WTC11 (cell line): ENCODE measurements at places on chromosomes 16 and 17. TPM values are rescaled to one million over a fixed set of nuclear protein-coding genes. Genes with fewer than 3 reads are reported as not detected.
A peak's percentile ranks its signal among the peaks of the same experiment; 100 is the strongest.

DRG2 gene
- 40.8 to 43.1 TPM (median 41.4 TPM) in 3 replicates for total RNA-seq

DNA sequence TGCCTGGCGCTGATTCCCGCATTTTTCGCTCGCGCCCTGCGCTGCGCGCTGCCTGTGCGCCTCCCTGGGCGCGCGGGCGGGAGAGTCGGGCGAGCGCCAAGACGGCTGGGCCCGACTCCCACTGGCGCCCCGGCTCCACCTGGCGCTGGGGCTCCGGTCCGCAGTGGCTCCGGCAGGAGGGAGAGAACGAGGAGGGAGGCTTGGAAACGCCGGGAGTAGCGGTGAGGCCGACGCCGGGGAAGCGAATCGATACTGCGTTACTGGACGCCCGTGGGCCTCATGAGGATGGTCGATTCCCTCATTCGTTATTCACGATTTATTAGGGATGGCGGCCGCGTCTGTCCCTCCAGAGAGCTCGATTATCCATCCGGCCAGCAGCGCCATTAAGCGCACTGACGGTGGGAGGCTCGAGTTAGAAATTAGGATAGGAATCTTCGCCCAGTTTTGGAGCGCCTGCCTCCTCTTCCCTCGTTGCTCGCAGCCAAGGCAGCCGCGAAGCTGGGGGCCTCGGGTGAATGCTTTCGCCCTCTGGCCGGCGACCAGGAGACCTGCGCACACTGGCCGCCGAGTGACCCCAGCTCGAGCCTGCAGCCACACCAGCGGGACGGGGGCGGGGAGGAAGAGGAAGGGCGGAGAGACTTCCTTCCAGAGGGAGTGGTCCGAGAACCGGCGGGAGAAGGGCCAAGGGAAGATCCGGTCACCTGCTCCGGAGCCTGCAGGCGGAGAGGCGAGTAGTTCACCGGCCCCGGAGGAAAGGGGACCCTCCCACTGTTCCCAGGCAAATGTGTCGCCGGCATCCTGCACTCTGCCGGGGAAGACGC is 1.3 kb upstream of the PCGF2 start:
- peak; percentile 80 for DNase-seq
- peak overlapping the region; percentile 90 for H3K27ac ChIP-seq
- peaks cover 8% of the 10 kb centered on the region for H3K36me3 ChIP-seq
- H3K4me3 ChIP-seq, result peak overlapping the region; percentile 97
- peaks cover 2% of the 10 kb centered on the region for H3K27me3 ChIP-seq

RND2 gene
- 46.9 to 51.8 TPM (median 50.2 TPM) in 3 replicates for total RNA-seq

LPO gene
- 0.20 to 0.50 TPM (median 0.23 TPM) in 3 replicates for total RNA-seq

KRT27 gene
- total RNA-seq, result not detected in 3 replicates

DNA sequence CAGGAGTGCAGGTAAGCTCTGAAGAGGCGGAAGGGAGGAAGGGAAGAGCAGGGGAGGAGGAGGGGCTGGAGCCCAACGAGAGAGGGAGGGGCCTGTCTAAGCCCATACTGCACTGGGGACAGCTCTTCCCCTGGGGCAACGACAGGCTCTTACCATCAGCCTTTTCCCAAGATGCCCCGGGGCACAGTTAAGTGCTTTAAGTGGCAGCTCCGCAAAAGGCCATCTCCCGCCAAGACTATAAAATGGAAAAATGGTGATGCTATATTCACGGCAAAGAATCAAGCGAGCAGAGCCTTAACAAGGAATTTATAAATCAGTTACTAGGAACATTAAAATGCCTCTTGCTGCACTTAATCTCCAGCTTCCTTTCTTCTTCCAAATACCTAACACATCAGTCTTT is 110.2 kb upstream of the NLRP1 start:
- peaks cover 6% of the 10 kb centered on the region for H3K36me3 ChIP-seq
- H3K27me3 ChIP-seq, result no peaks in the 10 kb centered on the region
- peak; percentile 59 for DNase-seq
- peaks cover 47% of the 10 kb centered on the region for H3K4me1 ChIP-seq
- peak overlapping the region; percentile 13; the same call in 1 of the 2 replicates for H3K27ac ChIP-seq

DNA sequence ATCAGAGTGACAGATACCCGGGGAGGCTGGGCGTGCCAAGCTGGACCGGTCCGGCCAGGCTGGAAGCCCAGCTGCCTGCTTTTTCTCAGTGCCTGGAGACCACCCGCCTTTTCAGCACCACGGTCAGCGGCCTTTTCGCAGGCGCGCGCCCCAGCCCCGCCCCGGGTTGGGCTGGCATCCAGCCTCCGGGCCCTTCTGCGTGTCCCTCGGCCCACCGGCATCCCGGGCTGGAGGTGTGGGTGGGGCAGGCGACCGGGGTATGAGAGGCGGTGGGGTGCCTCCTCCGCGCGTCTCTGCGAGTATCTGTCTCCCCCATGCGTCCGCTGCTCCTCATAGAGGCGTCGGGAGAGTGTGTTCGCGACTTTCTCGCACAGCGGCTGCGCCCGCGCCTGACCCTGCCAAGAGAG is 102.5 kb downstream of the MRM1 start:
- peak; percentile 91 for DNase-seq
- H3K36me3 ChIP-seq, result no peaks in the 10 kb centered on the region
- H3K27me3 ChIP-seq, result peaks cover 56% of the 10 kb centered on the region
- 0 out of 2 replicates have a peak, but pooled peaks cover 3% of the 10 kb centered on the region for H3K4me1 ChIP-seq
- H3K27ac ChIP-seq, result no peak overlapping the region
- H3K4me3 ChIP-seq, result peak overlapping the region; percentile 40

DNA sequence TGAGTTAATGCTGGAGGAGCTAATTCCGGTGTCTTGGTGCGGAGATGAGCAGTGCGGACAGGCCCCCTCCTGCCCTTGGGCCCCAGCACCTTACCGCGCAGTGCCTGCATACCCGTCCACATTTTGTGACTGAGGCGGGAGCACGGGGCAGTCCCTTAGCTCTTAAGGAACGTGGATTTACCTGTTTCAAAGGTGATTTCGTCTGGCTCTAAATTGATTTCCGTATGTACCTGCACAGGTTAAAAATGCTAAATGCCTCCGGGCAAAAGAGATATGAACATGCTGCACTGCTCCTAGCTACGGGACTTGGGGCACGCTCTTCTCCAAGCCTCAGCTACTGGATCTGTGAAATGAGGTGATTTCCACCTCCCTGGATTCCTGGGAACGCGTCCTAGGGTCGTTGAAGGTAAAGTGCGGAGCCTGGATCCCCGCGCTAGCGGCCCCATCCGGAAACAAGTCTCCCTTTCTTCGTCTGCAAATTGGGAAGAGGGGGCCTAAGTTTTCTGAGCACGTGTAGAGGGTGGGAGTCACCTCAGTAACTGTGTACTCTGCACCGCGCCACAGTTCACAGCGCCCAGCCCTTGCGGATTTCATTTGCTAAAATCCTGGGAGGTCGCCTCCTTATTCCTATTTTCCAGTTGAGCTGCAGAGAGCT is 669 bp upstream of the CRISPLD2 start:
- no peak overlapping the region for H3K27ac ChIP-seq
- DNase-seq, result no peak
- H3K4me3 ChIP-seq, result peak overlapping the region; percentile 80
- no peaks in the 10 kb centered on the region for H3K36me3 ChIP-seq
- H3K4me1 ChIP-seq, result peaks cover 14% of the 10 kb centered on the region

DNA sequence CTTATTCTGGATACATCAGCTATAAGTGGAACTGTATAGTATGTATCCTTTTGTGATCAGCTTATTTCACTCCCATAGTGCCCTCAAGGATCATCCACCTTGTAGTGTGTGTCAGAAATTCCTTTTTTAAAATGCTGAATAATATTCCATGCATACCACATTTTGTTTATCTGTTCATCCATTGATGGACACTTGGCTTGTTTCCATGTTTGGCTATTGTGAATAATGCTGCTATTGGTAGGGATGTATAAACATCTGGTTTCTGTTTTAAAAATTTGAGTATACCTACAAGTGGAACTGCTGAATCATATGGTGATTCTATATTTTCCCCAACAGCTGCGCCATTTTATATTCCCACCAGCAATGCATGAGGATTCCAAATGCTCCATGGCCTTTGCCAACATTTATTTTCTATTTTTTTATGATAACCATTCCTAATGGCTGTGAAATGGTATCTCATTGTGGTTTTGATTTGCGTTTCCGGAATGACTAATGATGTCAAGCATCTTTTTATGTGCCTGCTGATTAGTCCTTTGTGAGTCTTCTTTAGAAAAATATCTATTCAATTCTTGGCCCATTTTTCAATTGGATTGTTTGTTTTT is 11.6 kb downstream of the RCVRN start:
- H3K27ac ChIP-seq, result no peak overlapping the region
- H3K4me1 ChIP-seq, result 0 out of 2 replicates have a peak, but pooled peaks cover 3% of the 10 kb centered on the region
- no peak for DNase-seq

DNA sequence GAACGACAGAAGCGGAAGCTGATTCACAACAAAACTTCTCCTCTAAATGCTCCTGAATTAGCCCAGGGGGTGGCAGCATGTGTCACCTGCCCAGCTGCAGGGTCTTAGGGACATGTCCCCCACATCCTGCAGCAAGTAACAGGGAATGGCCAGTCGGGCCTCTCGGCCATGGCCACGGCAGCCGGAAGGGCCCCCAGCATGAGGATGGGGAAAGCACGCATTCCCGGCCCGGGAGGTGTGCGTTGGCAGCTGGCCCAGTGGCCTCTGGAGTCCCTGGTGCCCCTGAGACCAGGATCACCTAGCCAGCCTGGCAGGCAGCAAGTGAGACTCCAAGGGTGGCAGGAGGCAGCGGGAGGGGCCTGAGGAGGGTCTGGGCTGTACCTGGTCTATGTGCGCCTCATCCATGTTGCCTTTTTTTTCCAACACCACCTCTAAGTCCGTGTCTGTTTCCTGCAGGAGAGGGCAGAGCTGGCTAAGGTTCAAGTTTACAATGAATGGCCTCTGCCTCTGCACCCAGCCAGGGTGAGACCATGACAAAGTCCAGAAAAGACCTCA is 7.0 kb downstream of the KNOP1 start:
- peaks cover 73% of the 10 kb centered on the region for H3K36me3 ChIP-seq
- H3K4me1 ChIP-seq, result peaks cover 62% of the 10 kb centered on the region
- H3K27ac ChIP-seq, result peak overlapping the region; percentile 73
- H3K4me3 ChIP-seq, result no peak overlapping the region

DNA sequence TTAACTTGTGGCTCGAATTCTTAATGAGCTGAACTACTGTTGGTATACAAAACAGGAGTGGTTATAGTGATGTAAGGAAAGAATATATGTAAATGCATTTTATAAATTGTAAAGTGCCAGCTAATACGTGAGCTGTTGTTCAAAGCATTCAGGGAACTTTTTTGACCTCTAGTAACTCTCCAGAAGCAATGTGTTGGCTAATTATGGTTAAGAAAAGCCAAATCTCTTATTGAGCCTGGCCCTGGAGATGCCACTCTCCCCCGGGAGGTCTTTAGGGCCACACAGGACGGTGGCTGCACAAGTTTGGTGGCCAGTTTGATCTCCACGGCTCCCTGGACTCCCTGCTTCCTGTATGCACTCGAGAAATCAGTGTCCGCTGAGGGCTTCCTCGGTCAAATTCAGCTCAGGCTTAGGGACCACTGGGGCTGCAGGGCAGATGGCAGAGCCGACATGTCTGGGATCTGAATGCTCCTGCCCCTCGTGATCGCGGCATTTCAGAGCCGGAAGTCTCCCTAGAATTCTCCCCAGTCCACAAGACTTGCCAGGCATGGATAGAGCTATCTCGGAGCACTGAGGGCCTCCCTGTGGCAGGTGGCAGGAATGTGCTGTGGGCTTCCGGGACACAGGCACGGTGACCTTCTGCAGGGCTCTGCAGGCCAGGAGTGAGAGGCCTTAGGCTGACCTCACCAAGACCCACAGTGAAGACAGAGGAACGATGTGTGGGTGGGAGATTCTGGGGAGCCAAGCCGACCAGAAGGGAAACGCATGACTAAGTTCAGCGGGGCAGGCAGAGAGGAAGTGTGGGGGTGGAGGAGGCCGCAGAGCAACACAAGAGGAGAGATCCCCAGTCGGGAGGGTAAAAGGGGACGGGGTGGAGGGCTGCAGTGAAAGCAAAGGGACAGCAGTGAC is 18.6 kb upstream of the PITPNM3 start:
- DNase-seq, result no peak
- no peak overlapping the region for H3K4me3 ChIP-seq
- H3K36me3 ChIP-seq, result peaks cover 9% of the 10 kb centered on the region; the same call in 1 of the 2 replicates
- H3K4me1 ChIP-seq, result peaks cover 27% of the 10 kb centered on the region
- H3K27me3 ChIP-seq, result no peaks in the 10 kb centered on the region

DNA sequence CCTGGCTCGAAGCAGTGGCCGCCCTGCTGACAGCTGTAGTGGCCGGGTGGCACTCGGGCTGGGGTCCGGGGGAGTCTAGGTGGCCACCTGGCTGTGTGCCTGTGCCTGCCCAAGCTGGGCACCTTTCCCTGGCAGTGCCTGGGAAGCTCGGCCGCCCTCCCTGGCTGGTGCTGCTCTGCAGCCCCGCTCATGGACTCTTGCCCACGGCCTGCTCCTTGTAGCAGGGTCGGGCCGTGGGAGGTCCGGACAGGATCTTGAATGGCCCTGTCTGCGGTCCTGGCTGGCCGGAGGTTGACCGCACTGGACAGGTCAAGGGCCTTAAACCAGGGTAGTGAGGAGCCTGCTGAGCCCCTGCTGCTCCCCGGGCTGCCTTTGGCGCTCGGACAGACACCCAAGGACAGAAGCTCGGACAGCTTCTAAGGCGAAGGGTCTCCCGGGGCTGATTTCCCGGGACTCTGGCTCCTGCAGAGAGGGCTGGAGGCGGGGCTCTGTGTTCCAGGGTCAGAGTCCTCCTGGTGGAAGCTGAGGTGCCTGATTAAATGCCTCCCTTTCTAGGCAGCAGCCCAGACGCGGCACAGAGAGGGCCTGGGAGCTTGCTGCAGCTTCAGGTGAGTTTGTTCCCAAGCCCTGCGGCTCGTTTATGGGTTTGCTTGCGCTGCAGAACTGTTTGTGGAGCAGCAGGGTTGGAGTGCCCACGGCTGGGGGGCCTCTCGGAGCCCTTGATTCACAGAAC is 6.0 kb downstream of the CAPN15 start:
- peak; percentile 52 for DNase-seq
- no peaks in the 10 kb centered on the region for H3K27me3 ChIP-seq
- H3K36me3 ChIP-seq, result peaks cover 3% of the 10 kb centered on the region; the same call in 1 of the 2 replicates
- H3K4me3 ChIP-seq, result no peak overlapping the region

DNA sequence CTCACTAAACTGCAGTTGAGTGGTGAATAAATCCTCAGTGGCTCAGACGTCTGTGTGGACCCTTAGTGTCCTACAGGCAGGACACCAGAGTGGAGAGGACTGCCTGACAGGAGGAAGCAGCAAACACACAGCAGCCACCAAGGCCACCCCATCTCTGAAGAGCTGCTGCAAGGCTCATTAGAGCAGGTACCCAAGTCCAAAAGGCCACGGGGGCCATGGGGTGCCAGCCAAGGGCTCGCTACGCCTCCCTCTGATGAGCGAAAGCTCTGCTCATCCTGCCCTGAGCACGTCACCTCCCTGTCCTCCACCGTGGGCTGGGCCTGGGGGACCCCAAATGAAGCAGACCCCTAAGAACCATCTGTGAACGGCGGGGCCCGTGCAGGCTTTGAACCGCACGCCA is 70.1 kb upstream of the DOC2B start:
- H3K4me3 ChIP-seq, result no peak overlapping the region
- no peak overlapping the region for H3K27ac ChIP-seq
- H3K4me1 ChIP-seq, result peaks cover 10% of the 10 kb centered on the region
- no peaks in the 10 kb centered on the region for H3K27me3 ChIP-seq

SAP30BP gene
- 67.5 to 86.8 TPM (median 72.0 TPM) in 3 replicates for total RNA-seq

- peaks cover 12% of the 10 kb centered on the region for H3K4me1 ChIP-seq
- H3K27me3 ChIP-seq, result no peaks in the 10 kb centered on the region
- peaks cover 46% of the 10 kb centered on the region for H3K36me3 ChIP-seq
- no peak for DNase-seq
These were observed 91.4 kb downstream of the WDR59 start for GRCh38 chr16:74893541-74893940.

- H3K4me3 ChIP-seq, result no peak overlapping the region
- no peaks in the 10 kb centered on the region for H3K27me3 ChIP-seq
- peaks cover 16% of the 10 kb centered on the region for H3K4me1 ChIP-seq
- DNase-seq, result no peak
- no peaks in the 10 kb centered on the region for H3K36me3 ChIP-seq
- H3K27ac ChIP-seq, result no peak overlapping the region
These were observed 23.9 kb downstream of the ABCC3 start for GRCh38 chr17:50658616-50659015.
